GM18507 (cell line): ENCODE measurements at places on chromosomes 13 and 19.

- no peak for DNase-seq
Observed at GRCh38 chr13:77749344-77749880, 51.9 kb downstream of the SLAIN1 start.

DNA sequence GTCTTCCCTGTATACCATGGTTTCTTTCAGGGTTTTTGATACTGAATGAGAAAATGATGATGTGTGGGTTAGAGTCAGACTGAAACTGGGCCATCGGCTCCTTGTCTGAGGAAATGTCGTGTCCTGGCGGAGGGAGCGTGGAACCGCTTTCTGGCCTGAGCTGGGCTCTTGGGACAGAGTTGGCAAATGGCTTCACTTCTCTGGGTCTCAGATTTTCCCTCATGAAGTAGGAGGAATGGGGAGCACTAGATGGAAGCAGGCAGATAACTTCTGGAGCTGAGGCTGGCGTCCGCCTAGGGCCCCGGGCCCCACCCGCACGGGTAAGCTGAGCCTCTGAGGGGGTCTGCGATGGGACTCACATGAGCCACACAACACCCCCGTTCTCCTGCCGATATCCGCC, 133.3 kb upstream of the WASF3 start:
- DNase-seq: no peak

DNA sequence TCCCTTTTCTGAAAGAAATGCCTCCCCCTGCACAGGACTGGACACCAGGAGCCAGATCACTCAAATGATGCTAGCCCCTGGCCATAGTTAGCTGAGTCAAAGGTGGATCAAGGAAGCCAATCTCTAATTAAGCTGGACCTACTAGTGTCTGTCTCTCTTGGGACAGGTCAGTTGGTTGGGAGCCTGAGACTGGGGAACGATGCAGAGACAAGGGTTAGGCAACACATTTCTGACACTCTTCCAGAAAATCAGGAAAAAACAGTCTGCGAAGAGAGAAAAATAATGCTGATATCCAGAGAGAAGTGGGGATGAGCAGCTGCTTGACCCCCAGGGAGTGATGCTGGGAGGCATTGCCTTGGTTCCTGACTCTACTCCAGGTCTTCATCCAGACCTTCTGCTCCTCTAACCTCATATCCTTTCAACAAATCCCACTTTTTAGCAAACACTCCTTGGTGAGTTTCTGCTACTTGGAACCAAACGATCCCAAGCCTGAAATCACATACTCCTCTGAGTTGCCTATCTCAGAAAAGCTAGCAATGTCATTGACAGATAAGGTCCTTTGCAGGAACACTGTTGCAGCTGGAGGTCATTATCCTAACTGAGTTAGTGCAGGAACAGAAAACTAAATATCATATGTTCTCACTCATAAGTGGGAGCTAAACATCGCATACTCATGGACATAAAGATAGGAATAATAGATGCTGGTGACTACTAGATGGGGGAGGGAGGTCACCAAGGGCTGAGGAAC, 369.7 kb downstream of the COG6 start:
- no peak for DNase-seq

DNA sequence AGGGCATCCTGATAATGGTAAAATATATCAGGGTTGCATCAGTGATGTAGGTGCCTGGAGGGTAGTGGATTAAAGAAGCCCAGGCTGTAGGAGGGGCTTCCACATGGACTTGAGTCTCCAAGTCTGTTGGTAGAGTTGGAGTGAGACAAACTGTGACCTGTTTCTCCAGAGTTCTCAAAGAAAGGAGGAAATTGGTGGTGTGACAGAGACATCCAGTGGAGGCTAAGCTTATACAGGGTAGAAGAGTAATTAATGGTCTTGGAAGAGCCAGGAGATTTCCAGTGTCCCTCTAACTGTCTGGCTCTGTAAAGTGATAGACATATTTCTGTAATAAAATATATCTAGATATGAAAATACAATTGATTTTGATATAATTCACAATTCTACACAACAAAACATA, 61.1 kb downstream of the GPC5 start:
- DNase-seq: no peak

- no peak for DNase-seq
Observed at GRCh38 chr19:33569821-33570220, 48.2 kb upstream of the PEPD start.

GRCh38 chr19:7918615-7919421, 1.3 kb upstream of the SNAPC2 start:
- DNase-seq: no peak

DNA sequence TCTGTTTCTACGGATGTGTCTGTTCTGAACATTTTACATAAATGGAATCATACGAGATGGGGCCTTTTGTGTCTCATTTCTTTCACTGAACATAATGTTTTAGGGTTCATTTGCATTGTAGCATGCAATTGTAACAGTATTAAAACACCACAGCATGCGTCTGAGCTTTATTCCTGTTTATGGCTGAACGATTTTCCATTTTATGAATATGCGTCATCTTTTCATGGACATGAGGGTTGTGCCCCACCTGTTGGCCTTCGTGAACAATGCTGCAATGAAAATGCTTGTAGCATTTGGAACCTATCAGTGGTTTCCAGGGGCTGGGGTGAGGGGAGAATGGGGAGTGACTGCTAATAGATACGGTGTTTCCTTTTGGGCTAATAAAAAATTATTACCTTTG, 5.1 kb downstream of the OR10H1 start:
- no peak for DNase-seq

DNA sequence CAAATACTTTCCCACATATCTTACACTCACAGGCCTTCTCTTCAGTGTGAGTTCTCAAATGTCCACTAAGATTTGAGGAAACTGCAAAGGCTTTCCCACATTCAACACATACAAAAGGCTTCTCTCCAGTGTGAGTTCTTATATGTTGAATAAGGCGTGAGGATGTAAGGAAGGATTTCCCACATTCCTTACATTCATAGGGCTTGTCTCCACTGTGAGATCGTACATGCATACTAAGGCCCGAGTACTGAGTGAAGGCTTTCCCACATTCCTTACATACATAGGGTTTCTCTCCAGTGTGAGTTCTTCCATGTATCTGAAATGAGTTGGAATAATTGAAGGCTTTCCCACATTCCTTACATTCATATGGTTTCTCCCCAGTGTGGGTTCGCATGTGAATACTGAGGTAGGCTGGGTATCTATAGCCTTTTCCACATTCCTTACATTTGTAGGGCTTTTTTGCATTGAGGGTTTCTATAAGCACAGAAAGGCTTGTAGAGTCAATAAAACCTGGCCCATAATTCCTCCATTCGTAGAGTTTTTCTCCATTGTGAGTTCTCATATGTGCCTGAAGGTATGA, 9.6 kb downstream of the ZNF426 start:
- no peak for DNase-seq

DNA sequence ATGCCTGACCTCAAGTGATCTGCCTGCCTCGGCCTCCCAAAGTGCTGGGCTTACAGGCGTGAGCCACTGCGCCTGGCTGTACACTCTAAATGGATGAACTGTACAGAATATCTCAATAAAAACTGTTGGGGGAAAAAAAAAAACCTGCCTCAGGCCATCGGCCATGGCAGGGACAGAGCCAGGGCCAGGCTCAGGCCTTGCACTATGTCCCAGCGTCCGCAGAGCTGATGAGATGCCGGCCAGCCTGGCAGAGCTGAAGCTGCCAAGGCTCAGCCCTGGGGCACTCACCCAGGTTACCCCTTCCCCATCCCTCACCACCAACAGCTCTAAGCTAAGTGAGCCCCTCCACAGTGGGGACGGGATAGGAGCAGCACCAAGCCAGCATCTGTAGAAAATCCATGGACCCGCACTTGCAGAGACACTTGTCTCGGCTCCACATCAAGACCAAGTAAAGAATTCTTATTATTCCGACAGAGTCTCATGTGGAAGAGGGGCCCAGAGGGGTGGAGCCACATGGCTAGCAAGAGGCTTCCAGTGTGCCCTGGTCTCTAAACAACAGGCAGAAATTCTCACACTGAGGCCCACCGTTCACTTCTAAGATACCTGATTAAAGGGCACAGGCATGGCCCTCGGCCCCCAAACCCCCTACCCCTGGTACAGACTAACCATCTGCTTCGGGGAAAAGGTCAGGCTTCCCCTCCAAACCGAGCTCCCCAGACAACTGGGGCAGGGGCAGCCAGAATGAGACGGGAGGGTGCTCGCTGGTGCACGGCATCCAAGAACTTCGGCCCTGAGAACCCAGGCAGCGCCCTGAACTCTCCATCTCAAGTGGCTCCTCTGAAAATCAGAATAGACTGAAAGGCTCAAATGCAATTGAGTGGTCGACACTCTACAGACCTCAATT, 5.8 kb downstream of the PPP6R1 start:
- no peak for DNase-seq

DNA sequence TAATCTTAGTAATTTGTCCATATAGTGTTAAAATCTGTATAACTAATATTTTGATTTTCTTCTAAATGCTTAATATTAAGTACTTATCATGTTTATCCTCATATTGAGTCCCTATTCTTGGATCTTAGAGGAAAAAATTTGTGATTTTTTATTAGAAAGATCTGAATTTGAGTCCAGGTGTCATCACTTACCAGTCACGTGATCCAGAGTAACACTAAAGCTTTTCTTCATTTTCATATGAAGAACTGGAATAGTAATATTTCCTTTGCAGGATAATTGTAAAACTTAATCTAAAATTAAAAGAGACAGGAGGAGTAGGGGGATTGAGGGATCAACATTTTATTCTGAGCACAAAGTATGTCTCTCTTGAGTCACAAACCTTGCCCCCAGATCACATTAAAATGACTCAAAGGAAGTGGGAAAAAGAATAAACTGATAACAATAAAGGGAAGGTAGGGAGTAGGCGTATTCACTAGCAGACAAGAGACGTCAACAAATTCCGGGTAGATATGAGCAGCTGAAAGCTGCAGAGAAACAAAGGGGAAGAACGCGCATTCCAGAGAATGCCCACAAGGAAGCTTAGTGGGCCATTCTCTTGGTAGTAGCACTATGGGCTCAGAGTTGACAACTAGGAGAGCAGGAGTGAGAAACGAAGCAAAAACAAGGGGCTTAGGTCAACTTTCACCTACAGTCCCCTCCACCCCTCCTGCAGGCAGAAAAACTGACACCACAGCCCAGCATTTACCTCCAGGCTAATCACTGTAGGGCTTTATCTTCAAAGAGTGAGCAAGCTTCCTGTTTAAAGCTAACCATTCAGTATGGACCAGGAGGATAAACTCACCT, 123.1 kb downstream of the SPRY2 start:
- no peak for DNase-seq

DNA sequence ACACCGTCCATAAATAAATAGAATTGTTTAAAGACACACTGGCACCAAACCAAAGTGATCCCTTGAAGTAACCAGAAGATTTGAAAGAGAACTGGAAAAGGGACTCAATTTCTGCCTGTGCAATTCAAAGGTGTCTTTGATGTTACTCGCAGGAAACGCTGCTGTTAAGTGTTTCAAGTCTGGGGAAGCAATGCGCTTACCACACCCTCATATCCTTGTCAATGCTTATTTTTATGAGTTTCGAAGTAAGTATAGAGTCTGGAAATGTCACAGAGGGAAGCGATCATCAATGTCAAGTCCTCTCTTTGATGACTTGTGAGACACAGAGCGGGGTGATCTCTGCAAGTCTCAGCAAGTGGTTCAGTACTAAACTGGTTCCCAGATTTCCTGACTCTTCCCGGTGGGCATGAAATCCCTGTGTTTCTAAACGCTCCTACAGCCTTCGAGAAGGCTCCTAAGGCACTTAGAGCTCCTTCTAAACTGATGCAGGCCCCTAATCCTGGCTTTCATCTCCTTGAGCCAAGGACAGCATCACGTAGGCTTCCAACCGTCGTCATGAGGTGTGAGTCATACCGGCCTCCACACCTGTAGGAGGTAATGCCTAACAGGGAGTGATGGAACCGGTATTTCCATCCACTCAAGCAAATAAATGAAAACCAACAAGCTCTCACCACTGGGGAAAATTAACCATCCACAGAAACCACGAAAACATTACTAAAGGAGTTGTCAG, 22.8 kb downstream of the SYDE1 start:
- DNase-seq: no peak

DNA sequence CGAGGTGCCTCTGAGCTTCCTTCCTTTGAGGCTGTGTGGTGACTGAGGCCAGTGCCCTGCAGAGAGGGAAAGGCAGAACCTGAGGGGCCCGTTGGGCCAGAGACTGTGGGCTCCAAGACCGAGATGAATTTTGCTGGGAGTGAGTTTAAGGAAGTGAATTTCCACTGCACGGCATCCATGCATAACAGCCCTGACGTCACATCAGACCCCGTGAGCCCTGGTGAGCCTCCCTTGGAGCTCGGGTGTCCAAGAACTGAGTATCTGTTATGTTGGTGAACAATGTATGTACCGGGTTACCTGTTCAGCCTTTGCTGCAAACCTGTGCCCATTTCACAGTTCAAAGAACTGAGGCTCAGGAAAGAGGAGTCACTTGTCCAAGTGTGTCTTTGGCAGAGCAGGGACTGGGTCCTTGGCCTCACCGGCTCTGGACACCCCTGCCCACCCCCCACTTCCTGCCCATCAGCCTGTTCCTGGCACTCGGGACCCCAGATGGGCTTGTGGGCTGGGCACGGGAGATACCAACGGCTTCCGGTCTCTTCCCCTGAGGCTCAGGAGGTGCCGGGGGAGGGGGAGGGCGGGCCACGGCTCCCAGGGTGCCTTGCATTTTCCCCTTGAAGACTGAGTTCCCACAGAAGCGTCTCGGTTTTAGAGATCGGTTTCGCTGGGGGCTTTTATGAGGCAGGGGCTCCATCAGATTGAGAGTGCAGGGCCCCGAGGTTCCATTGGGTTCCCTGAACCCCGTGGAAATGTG, 33.7 kb downstream of the NFILZ start:
- DNase-seq: no peak

DNA sequence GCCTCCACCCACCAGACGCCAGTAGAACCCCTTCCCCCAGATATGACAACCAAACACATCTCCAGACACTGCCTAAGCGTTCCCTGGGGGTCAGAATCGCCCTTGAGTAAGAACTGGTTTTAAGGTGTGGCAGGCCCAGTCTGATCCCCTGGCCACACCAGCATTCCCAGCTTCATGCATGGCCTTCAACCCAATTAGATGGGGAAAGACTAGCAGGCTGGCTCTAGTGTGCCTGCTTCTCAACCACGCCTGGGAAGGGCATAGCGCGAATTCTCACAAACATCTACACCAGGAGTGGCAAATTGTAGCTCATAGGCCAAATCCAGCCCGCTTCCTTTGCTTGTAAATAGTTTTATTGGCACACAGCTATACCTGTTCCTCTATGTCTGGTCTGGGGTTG, 13.6 kb downstream of the HAUS8 start:
- DNase-seq: no peak

GRCh38 chr13:26561651-26562511, 4.4 kb downstream of the WASF3 start:
- no peak for DNase-seq

DNA sequence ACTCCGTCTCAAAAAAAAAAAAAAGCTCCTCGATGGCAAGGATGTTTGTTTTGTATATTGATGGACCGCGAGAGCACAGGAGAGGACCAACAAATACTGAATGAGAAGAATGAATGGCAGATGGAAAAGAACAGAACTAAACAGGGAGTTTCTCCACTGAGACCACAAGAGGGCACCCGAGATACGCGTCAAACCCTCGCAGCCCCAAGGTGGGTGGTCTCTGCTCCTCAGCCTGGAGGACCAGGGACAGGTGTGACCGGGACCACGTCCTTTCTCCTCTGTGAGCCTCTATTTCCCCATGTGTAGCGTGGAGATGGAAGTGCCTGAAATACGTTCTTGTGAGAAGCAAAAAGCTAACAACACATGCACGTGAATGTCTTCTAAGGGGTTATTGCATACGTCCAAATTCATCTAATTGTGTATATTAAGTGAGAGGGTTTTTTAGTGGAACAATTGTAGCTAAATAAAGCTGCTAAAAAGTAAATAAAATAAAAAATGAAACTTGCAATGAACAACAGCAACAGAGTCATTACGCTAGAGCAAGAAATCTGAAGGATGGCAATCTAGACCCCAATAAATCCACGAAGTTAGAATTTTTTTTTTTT, 8.3 kb upstream of the CDC42EP5 start:
- no peak for DNase-seq
